Activated naive CD8-positive, alpha-beta T cell treated with anti-CD3 and anti-CD28 coated beads, Interleukin-2, amount 50 U/mL, for 16 hours (primary cell): ENCODE measurements at places on chromosomes 6 and 20.

DNA sequence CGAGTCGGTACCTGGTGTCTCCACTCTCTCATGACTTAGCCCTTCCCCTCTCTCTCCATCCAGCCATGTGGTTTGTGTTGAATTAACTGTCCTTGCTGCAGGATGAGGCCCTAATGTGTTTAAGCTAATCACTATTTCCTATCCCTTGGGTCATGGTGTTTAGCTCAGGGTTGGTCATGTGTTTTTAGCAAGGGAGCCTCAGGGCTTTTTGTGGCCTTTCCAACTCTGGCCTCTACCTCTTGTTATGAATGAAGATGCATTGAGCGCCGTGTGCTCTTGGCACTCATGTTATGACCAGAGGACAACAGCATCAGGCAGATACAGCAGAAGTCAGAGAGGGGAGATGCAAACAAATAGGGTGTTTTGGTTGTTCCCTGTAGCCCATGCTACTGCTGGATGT is 674.2 kb upstream of the FLRT3 start:
- DNase-seq, result no peak

- no peak for DNase-seq
Observed at GRCh38 chr6:56657354-56657753, 14.7 kb upstream of the DST start.

GRCh38 chr20:51512645-51513044 is 29.9 kb downstream of the NFATC2 start:
- no peak for DNase-seq

DNA sequence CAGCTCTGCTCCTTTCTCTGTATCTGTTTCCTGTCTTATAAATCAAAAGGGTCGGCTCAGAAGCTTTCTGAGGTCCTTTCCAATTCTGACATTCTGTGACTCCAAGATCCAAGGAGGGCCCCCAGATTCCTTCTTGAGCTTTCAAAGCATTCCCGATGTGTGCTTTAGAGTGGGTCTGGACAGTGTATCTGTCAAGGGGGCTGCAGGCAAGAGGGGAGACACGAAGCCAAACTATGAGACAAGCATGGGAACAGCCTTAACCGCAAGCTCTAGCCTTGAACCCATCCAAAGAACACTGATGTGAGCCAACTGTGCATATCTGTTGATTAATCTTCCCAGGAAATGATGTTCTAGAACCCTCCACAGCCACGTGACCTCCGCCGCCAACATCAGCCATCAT is 73.8 kb downstream of the TSHZ2 start:
- DNase-seq, result no peak

DNA sequence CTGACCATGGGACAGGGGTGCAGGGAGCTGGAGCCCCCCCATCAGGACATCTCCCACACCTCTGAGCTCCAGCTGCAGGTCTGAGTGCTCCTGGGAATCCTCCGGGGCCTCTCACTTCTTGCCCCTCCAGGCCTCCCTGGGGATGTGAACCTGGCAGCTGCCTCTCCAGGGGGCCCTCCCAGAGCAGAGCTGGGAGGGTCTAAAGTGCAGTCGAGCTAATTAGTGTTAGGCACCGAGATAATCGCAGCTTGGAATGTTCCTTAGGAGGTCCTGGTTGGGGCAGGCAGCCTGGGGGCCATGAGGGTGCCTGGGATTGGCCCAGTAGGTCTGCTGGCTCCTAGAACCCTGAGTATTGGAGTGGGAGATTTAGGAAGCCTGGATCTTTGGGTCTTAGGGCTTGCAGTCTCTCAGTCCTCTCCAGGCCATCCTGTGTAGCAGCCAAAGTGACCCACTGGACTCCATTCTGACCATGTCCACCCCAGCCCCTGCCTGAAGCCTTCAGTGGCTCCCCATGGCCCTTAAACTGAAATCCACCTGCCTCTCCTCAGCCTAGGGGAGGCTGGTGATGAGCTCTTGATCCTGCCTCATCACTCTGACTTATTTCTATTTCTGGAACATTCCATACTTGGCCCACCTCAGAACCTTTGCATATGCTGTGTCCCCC is 26.0 kb downstream of the CEBPB start:
- DNase-seq, result no peak
